ENCODE measurements at places on chromosomes 12 and 14. TPM values are rescaled to one million over a fixed set of nuclear protein-coding genes. Genes with fewer than 3 reads are reported as not detected.

The GPR132 gene
- 0.26 TPM for polyA plus RNA-seq

The NANOG gene
- 0.17 TPM for polyA plus RNA-seq

The PTPN21 gene
- polyA plus RNA-seq, result 38.3 TPM

DNA sequence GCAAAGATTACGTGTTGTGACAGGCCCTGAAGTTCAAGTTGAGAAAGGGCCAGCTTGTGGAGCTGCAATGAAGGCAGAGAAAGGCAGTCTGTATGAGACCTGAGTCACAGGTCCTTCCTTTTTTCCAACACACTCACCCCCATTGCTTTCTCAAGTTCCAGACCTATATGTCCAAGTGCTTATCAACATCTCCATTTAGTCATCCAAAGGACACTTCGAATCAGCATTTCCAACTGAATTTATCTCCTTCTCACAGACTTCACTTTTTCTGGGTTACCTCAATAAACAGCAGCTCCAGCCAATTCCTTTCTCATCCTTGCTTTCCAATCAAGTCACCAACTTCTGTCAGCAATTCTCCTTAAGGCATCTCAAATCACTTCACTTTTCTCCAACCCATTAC, 56.4 kb upstream of the KIF21A start:
- no peak for DNase-seq

- peak; percentile 45 for DNase-seq
Measured at GRCh38 chr12:93894391-93895088, 217.4 kb downstream of the CRADD start.

DNA sequence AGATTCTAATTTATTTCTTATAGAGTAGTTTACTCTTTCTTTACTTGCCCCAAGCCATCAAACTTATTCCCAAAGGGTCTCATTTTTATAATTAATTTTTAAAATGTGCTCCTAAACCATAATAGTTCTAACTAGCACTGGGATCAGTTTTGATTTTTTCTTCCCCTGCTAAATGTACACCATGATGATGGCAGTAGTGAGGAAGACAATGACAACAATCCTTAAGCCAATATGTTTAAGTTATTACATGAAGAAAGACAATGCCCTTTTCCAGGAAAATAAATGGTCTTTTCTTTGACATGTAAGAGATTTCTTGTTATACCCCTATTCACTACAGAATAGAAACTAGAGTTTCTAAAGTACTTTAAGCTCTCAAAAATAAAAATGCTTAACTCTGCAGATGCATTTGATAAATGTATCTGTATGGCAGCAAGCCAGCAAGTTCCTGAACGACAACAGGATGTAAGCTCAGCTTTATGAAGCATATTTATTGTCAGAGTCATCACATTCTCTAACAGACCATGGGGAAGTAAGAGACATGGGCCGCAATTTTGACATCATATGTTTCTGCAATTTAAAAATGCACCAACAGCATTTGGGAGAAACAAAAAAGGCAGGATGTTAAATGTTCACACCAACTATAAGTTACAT, 36.0 kb upstream of the SNX6 start:
- DNase-seq, result peak; percentile 26

The FIGNL2 gene
- 3.0 TPM for polyA plus RNA-seq

GRCh38 chr12:112885236-112885635, 21.5 kb upstream of the OAS1 start:
- no peak for DNase-seq

The TIMELESS gene
- 46.6 TPM for polyA plus RNA-seq

DNA sequence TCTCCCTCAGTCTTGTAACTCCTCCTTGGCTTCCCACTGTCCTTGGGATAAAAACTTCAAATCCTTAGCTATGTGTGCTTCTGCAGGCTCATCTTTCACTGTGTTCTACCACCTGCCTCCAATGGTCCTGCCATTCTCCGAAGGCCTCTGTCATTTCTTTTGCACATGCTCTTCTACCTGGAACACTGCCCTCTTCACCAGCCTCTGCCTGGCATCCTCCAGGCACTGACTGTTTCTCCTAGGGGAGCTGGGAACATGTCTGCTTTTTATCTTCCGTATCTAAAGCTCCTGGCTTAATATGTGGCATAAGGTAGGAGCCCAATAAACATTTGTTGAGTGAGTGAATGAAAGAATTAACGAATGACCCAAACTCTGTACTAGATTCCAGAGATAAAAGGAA, 603.3 kb upstream of the TMEM132C start:
- no peak for DNase-seq

DNA sequence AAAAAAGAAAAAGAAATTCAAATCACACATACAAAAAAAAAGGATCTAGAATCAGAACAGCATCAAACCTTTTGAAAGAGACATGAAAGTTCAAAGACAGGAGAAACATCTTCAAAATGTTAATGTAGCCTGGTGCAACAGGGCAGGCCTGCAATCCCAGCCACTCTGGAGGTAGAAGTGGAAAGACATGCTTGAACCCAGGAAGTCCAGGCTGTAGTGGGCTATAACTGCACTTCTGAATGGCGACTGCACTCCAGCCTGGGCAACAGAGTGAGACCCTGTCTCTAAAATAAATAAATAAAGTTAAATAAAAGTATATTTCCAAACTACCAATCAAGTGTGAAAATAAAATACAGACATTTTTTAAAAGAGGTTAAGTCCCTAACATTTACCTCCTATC, 18.7 kb upstream of the AP4S1 start:
- no peak for DNase-seq

The SOAT2 gene
- 2.1 TPM for polyA plus RNA-seq

The GYS2 gene
- polyA plus RNA-seq, result not detected

The ENDOU gene
- polyA plus RNA-seq, result 0.34 TPM

The RNF212B gene
- polyA plus RNA-seq, result 1.1 TPM

DNA sequence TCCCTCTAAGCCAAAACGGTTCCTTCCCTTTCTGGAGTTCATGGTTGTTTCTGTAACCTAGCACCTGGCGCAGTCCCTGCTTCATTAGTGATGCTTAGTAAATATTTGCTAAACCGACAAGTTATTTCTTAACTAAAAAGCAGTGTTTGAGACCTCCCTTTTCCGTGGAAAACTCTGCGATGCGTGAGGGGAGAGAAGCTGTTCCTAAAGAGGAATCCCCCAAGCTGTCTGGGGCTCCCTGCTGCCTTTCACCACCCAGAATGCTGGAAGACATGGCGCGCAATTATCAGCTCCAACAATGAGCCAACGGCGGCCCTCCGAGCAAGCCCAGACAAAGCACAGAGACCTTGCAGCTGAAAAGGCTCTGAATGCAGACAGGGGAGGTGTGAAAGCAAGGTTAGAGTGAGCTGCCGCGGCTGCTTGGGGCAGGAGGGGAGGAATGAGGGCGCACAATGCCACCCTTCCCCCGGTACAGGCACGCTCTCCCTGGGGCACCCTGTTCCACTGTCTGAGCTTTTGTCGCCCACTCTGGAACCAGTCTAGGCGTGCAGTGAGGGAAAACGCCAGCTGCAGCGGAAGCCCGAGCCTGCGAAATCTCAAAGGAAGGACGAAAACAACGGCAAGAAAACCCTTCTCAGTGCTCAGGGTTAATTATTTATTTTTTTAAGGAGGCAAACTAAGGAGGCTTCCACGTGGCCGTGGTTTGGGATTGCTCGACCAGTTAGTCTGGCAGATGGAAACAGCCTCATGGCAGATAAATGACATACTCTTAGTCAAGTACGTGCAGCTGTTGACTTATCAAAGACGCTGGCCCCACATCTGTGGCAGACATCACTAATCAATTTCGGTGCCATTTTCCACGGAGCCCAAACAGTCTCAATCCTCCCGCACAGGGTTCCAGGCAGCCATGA, 66.3 kb downstream of the RBM19 start:
- no peak for DNase-seq

DNA sequence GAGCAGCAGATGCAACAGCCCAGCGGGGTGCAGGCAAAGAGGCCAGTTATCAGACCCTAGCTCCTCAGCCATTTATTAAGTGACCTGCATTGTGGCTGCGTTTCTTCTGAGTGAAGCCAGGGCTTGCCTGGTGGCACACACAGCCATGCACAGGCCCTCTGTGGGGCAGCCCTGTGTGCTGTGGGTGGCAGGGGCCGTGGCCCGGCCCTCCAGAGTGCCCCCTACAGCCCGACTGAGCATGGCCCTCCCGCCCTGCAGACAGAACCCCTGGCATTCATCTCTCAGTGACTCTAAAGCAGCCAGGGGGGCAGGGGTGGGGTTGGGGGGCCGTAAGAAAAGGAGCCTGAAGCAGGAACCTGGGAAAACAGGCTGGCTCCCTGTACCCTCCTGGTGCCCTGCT, 226.0 kb upstream of the PWP1 start:
- DNase-seq, result no peak

DNA sequence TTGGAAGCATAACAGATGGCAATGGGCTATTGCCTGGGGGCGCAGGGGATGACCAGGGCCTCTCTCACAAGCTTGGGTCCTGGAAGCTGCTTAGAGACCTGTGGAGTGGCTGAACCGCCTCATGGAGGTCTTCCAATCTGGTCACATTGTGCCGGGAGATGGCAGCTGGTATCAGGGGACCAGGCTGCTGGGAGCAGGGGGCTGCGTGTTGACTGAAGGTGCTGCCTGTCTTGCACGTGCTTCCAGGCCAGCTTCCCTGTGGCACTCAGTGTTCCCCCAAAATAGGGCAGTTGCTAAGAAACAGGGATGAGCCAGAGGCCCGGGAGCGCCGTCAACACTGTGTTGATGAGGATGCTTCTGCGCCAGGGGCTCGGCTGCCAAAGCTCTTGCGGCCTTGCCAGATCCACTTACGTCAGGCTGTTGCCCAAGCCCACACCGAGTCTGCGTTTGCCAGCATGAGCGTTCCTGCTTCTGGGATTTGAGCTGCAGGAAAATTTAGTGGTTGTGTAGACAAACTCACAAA, 39.8 kb downstream of the ELK3 start:
- DNase-seq, result no peak

GRCh38 chr12:122855928-122856831, 20.9 kb downstream of the HIP1R start:
- no peak for DNase-seq

The NRL gene
- polyA plus RNA-seq, result 1.5 TPM

The GPRC5D gene
- polyA plus RNA-seq, result 0.80 TPM

DNA sequence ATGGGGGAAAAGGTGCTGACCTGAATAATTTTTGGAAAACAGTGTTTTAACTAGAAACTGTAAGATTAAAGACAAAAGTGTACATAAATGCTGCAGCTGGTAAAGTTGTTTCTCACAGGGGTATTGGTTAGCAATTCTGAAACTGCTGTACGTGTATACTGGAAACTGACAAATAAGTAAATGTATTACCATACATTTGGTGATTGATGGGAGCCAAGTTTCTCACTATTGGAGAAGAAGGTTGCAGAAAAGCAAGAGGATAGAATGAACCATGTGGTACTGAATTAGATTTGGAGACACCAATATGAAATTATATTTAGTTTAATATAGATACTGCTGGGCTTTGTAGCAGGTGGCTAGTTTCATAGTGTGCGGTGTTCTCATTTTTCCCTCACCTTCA, 19.6 kb upstream of the FBXO33 start:
- no peak for DNase-seq

DNA sequence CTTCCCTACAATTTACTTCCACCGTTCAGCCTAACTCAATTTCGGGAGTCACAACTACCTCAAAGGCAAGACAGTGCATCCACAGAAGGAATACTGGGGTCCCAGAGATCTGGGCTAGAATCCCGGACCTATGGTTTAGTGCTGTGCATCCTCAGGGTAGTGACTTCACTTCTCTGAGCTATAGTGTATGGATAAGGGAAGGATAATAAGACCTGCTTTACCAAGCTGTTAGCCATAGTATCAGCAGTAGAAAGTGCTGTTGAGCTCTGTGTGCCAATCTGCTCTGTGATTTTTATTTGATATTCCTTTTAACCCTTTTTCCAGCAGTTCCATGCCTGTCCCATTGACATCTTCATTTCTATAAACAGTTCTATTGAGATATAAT, 1044.3 kb downstream of the BCL11B start:
- no peak for DNase-seq

The CEBPE gene
- polyA plus RNA-seq, result 0.22 TPM

GRCh38 chr12:104699489-104700190, 242.9 kb downstream of the CHST11 start:
- no peak for DNase-seq

The CDH24 gene
- 37.3 TPM for polyA plus RNA-seq

The BLTP3B gene
- 24.5 TPM for polyA plus RNA-seq

- no peak for DNase-seq
Measured at GRCh38 chr12:68310370-68310769, 21.8 kb downstream of the MDM1 start.

Data from renal cortex interstitium (tissue), 15 donors.